HepG2 (cell line): ENCODE measurements at places on chromosomes 6 and 20. TPM values are rescaled to one million over a fixed set of nuclear protein-coding genes. Genes with fewer than 3 reads are reported as not detected.
A peak's percentile ranks its signal among the peaks of the same experiment; 100 is the strongest.

Gene C20orf141
- total RNA-seq: not detected in 2 replicates

Gene NEDD9
- total RNA-seq: 27.1 and 31.4 TPM in 2 replicates

- H3K27me3 ChIP-seq: no peaks in the 10 kb centered on the region
- no peak overlapping the region for H3K27ac ChIP-seq
Observed at GRCh38 chr6:149320796-149321195, 3.3 kb downstream of the TAB2 start.

DNA sequence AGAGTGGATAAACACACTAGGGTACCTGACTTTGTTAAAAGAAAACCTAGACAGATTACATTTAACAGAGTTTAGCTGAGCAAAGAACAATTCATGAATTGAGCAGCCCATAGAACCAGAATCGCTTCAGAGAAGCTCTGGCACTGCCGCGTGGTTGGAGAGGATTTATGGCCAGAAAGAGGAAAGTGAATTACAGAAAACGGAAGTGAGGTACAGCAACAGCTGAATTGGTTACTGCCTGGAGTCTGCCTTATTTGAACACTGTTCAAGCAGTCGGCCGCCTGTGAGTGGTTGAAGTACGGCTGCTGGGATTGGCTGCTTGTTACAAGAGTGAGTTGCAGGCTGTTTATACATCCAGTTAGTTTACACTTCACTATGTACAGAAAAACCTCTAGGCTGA, 253.8 kb upstream of the CDYL start:
- H3K4me1 ChIP-seq: no peaks in the 10 kb centered on the region
- H3K27ac ChIP-seq: no peak overlapping the region
- peaks cover 23% of the 10 kb centered on the region for H3K27me3 ChIP-seq
- H3K36me3 ChIP-seq: no peaks in the 10 kb centered on the region
- H3K4me3 ChIP-seq: no peak overlapping the region
- no peak for DNase-seq

GRCh38 chr6:167140589-167141474, 16.9 kb downstream of the GPR31 start:
- H3K4me1 ChIP-seq: peaks cover 37% of the 10 kb centered on the region
- DNase-seq: peak; percentile 94
- 0 out of 2 replicates have a peak overlapping the region, but pooled peaks have one; percentile 8 for H3K4me3 ChIP-seq
- peak overlapping the region; percentile 14 for H3K27ac ChIP-seq

DNA sequence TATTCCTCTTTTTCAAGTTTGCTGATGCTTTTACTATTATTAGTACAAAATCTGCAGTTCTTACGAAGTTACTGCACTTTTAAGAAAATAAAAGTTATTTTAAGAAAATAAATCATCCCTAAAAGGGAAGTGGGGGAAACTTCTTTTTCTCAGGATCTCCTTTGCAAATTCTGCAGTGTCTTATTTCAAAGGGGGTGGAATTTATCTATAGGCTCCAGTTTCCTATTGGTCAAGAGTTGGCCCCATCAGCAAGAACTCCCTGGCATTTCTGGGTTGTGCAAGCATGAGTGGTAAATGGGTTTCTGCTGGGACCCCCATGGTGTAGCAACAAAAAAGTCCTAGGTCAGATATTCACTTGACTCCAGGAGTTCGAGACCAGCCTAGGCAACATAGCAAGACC, 136.3 kb upstream of the PRDM1 start:
- H3K36me3 ChIP-seq: no peaks in the 10 kb centered on the region
- no peak for DNase-seq
- H3K4me3 ChIP-seq: no peak overlapping the region
- H3K4me1 ChIP-seq: no peaks in the 10 kb centered on the region
- no peak overlapping the region for H3K27ac ChIP-seq

DNA sequence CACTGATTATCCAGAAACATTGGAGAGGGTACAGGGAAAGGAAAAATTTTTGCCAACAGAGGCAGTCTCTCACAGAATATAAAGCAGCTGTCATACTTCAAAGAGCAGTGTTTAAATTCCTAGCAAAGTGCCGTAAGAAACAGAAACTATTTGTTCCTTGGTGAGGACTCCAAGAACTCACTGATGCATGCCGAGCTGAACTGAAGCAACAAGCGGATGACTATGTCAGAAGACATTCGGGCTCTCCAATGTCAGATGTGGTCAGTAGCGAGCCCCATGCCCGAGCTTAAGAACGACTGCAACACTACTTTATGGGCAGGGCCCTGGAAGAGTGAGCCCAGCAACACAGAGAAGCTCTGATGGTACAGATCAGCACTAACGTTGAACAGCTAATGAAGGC, 54.7 kb downstream of the OR2B6 start:
- no peaks in the 10 kb centered on the region for H3K4me1 ChIP-seq
- H3K4me3 ChIP-seq: no peak overlapping the region
- no peak overlapping the region for H3K27ac ChIP-seq
- H3K36me3 ChIP-seq: no peaks in the 10 kb centered on the region
- DNase-seq: no peak

GRCh38 chr6:129211626-129212025, 328.7 kb downstream of the LAMA2 start:
- no peak overlapping the region for H3K4me3 ChIP-seq
- DNase-seq: no peak
- no peaks in the 10 kb centered on the region for H3K36me3 ChIP-seq
- H3K27ac ChIP-seq: no peak overlapping the region
- H3K4me1 ChIP-seq: no peaks in the 10 kb centered on the region

DNA sequence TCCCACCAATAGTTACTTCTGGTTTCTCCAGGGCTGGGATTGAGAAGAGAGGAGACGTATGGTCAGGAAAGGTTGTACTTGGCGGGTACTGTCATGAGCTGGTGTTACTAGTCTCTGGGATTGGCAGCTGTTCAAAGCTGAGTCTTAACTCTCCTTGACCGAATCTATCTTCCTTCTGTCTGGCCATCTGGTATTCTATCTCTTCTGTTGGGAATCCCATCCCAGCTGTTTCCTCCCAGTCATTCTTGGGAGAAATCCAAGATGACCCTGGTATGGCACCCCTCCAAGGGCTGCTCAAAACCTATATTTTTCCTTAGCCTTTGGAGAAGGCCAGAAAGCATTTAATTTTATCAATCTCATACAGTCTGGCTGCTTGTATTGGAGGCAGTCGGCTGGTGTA, 287.0 kb upstream of the CHD6 start:
- no peak overlapping the region for H3K4me3 ChIP-seq
- no peak overlapping the region for H3K27ac ChIP-seq

GRCh38 chr20:10133532-10133931, 85.1 kb upstream of the SNAP25 start:
- H3K27ac ChIP-seq: no peak overlapping the region
- no peak for DNase-seq
- peaks cover 17% of the 10 kb centered on the region for H3K4me1 ChIP-seq

DNA sequence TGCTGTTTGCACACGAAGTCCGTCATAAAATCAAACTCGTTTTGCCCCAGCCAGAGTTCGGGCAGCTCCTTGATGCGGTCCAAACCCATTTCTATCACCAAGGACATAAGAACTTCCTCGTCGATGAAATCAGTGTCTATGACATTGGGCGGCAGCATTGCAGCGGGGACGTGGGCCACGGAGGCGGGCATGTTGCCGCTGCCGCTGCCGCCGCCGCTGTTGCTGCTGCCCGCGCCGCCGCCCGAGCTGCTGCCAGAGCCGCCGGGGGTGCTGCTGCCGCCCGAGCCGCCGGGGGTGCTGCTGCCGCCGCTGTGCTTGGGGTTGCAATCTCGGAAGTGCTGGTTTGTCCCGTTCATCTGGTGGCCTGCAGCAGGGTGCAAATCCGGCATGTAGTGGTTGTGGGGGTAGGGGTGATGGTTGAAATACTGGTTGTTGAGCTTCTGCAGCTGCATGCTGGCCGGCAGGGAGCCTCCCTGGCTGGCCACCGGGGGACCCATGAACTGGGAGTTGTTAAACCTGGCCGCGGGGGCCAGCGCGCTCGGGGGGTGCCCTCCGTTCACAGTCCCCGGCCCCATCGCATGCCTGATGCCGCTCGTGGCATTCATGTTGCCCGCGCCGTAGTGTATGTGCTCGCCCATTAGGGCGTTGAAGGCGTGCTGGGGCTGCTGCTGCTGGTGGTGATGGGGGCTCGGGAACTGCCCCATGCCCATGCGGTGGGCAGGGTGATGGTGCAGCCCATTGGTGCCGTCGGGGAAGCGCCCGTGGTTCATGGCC, 1.1 kb downstream of the CITED2 start:
- peak; percentile 50 for DNase-seq
- no peaks in the 10 kb centered on the region for H3K36me3 ChIP-seq
- no peaks in the 10 kb centered on the region for H3K27me3 ChIP-seq
- H3K4me3 ChIP-seq: peak overlapping the region; percentile 65
- peaks cover 61% of the 10 kb centered on the region for H3K4me1 ChIP-seq
